ENCODE measurements at places on chromosomes 11 and 22.

- no peak overlapping the region for H3K4me3 ChIP-seq
- H3K36me3 ChIP-seq = no peaks in the 10 kb centered on the region
- DNase-seq = no peak
- no peaks in the 10 kb centered on the region for H3K27me3 ChIP-seq
- H3K27ac ChIP-seq = no peak overlapping the region
Measured at GRCh38 chr11:128717516-128717915, 23.6 kb downstream of the FLI1 start.

DNA sequence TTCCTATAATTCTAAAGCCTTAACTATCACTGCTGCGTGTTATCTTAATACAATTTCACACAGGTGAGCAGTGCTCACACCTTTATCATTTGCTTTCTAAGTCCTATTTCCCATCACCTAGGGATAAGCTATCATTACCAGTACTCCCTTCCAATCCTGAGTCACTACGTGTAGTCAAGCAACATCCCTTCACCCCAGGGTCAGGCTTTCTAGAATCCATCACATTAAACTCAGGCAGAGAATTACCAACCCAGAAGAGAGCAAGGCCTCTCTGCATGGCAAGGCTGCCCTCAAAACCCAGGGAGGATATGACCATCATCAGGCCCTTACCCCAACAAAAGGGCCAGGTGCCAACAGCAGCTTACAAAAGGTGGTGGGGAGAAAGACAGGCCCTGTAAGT, 9.8 kb downstream of the PACSIN2 start:
- DNase-seq = no peak
- no peaks in the 10 kb centered on the region for H3K27me3 ChIP-seq
- peaks cover 69% of the 10 kb centered on the region for H3K4me1 ChIP-seq
- no peak overlapping the region for H3K27ac ChIP-seq
- no peak overlapping the region for H3K4me3 ChIP-seq
- no peaks in the 10 kb centered on the region for H3K36me3 ChIP-seq

DNA sequence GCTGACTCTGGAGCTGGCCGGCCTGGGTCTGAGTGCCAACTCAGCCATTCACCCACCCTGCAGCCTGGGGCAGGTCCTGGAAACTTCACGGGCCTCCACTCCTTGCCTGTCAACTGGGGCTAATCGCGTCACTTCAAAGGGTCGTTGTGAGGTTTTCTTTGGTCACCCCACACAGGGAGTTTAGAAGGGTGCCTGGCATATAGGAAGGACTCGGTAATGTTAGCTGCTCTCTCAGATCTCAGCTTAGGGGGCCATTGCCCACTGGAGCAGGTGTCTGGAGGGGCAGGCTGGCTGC, 7.3 kb downstream of the INCENP start:
- DNase-seq = no peak
- no peaks in the 10 kb centered on the region for H3K27me3 ChIP-seq
- H3K36me3 ChIP-seq = peaks cover 12% of the 10 kb centered on the region
- H3K4me3 ChIP-seq = no peak overlapping the region
- H3K4me1 ChIP-seq = peaks cover 14% of the 10 kb centered on the region
- H3K27ac ChIP-seq = no peak overlapping the region

DNA sequence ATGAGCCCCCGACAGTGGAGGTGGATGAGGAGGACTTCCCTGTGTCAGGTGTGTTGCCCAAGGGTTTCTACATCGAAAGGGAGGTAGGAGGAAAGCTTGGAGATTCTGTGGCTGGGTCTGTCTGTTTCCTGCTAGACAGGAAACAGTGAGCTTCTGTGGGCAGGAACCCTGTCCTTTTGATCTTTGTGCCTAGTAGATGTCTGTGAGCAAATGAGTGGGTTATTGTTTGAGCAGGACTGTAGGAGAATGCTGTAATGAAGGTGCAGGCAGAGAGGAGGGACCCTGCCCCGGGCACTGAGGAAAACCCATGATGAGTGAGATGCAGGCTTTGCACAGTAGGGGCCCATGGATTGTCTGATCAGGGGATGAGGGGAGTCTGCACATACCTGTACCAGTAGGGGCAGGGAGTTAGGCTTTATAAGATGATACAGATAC, 14.0 kb downstream of the USP35 start:
- no peak for DNase-seq
- no peak overlapping the region for H3K4me3 ChIP-seq
- H3K27ac ChIP-seq = no peak overlapping the region
- H3K4me1 ChIP-seq = no peaks in the 10 kb centered on the region

DNA sequence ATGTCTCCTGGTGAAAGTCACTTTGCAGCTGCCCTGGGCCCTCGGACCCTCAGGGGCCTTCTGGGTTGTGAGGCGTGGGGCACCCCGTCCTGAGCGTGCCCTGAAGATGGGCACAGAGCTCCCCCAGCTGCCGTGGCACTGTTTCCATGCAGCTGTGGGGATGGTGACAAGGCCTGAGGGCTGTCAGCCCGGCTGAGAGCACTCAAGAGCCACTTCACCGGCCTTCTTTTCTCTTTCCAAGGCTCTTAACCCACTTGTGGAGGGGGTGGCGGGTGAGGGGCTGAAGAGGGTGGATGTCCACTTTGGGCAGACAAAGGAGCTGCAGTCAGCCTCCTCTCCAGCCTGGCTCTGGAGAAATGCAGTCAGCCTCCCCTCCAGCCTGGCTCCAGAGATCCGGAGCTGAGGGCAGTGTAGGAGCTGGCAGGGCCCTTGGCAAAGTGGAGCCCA, 239.5 kb downstream of the ST3GAL4 start:
- no peak overlapping the region for H3K4me3 ChIP-seq
- DNase-seq = no peak
- H3K27me3 ChIP-seq = peaks cover 4% of the 10 kb centered on the region
- H3K27ac ChIP-seq = no peak overlapping the region
- no peaks in the 10 kb centered on the region for H3K36me3 ChIP-seq
- no peaks in the 10 kb centered on the region for H3K4me1 ChIP-seq

GRCh38 chr22:23061471-23062280, 8.6 kb upstream of the GNAZ start:
- no peak overlapping the region for H3K4me3 ChIP-seq
- H3K27ac ChIP-seq = no peak overlapping the region
- DNase-seq = no peak
- H3K27me3 ChIP-seq = no peaks in the 10 kb centered on the region
- H3K36me3 ChIP-seq = no peaks in the 10 kb centered on the region
- no peaks in the 10 kb centered on the region for H3K4me1 ChIP-seq

DNA sequence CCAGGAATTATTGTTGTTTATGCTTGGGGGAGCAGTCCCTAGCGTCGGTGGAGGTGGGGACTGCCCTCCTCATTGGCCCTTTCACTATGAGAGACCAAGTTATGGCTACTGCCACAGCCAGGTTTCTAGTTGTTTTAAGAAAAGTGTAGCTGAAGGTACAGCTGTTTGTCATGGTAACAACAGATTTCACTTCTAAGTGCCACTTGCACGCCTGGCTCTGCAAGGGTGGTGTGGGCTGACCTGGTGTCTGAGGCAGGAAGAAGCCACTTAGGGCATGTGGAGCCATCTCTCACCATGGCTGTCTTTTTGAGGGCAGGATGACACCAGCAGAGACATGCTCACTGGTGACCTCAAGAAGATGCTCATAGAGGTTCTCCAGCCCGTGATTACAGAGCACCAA, 46.3 kb upstream of the MPEG1 start:
- no peak for DNase-seq
- H3K4me3 ChIP-seq = no peak overlapping the region
- H3K27me3 ChIP-seq = peaks cover 4% of the 10 kb centered on the region
- H3K36me3 ChIP-seq = no peaks in the 10 kb centered on the region
- no peaks in the 10 kb centered on the region for H3K4me1 ChIP-seq
- no peak overlapping the region for H3K27ac ChIP-seq

GRCh38 chr22:42258126-42258525, 12.3 kb downstream of the TCF20 start:
- H3K4me3 ChIP-seq = no peak overlapping the region
- no peaks in the 10 kb centered on the region for H3K36me3 ChIP-seq
- H3K27ac ChIP-seq = no peak overlapping the region
- peaks cover 2% of the 10 kb centered on the region for H3K4me1 ChIP-seq

- H3K36me3 ChIP-seq = peaks cover 5% of the 10 kb centered on the region
- H3K4me1 ChIP-seq = peaks cover 7% of the 10 kb centered on the region
- H3K27me3 ChIP-seq = no peaks in the 10 kb centered on the region
- H3K27ac ChIP-seq = no peak overlapping the region
Measured at GRCh38 chr11:102194990-102195389, 84.7 kb downstream of the YAP1 start.

DNA sequence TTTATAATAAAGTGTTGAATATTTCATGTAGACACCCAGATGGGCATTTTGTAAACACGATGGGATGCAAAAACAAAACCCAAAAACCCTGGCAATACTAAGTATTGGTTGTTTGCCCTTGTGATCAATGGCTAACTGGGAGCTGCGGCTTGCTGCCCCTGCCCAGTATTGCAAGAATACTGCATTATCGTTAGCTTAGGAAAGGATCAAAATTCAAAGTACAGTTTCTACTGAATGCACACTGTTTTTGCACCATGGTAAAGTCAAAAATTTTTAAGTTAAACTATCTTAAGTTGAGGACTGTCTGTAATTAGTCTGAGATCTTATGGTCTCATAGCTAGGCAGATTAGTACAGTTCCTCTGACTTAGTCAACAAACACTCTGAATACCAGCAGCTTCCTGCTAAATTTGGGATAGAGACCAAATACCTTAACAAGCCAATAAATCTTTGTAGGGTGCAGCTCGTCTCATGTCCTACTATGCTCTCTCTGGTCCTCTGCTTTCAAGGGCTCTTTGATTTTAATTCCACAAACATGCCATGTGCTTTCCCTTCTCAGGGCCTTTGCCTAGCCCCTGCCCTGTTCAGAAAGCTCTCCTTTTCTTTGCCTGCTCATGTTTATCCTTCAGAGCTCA, 4.0 kb downstream of the CCDC90B start:
- H3K4me1 ChIP-seq = peaks cover 12% of the 10 kb centered on the region
- H3K27me3 ChIP-seq = no peaks in the 10 kb centered on the region
- H3K27ac ChIP-seq = no peak overlapping the region
- H3K4me3 ChIP-seq = peak overlapping the region; percentile 25

- peaks cover 13% of the 10 kb centered on the region for H3K27me3 ChIP-seq
- H3K4me3 ChIP-seq = no peak overlapping the region
- H3K27ac ChIP-seq = no peak overlapping the region
- H3K4me1 ChIP-seq = no peaks in the 10 kb centered on the region
- H3K36me3 ChIP-seq = no peaks in the 10 kb centered on the region
- DNase-seq = no peak
Measured at GRCh38 chr11:30579415-30580175, 6.6 kb downstream of the MPPED2 start.

- DNase-seq = no peak
- no peak overlapping the region for H3K4me3 ChIP-seq
- H3K27ac ChIP-seq = no peak overlapping the region
- no peaks in the 10 kb centered on the region for H3K4me1 ChIP-seq
- H3K36me3 ChIP-seq = peaks cover 22% of the 10 kb centered on the region
- no peaks in the 10 kb centered on the region for H3K27me3 ChIP-seq
Measured at GRCh38 chr11:114449845-114450244, 10.6 kb downstream of the REXO2 start.

- H3K36me3 ChIP-seq = no peaks in the 10 kb centered on the region
- no peak for DNase-seq
- peaks cover 17% of the 10 kb centered on the region for H3K4me1 ChIP-seq
Measured at GRCh38 chr11:133928628-133929059, 28.1 kb downstream of the IGSF9B start.
